ENCODE measurements at places on chromosomes 16 and 17. TPM values are rescaled to one million over a fixed set of nuclear protein-coding genes. Genes with fewer than 3 reads are reported as not detected.

- no peak overlapping the region for H3K27ac ChIP-seq
- no peak for DNase-seq
- H3K4me1 ChIP-seq: no peaks in the 10 kb centered on the region
- H3K27me3 ChIP-seq: peaks cover 18% of the 10 kb centered on the region
- no peak overlapping the region for H3K4me3 ChIP-seq
These were observed 85.5 kb downstream of the GSG1L start for GRCh38 chr16:27977966-27978365.

DNA sequence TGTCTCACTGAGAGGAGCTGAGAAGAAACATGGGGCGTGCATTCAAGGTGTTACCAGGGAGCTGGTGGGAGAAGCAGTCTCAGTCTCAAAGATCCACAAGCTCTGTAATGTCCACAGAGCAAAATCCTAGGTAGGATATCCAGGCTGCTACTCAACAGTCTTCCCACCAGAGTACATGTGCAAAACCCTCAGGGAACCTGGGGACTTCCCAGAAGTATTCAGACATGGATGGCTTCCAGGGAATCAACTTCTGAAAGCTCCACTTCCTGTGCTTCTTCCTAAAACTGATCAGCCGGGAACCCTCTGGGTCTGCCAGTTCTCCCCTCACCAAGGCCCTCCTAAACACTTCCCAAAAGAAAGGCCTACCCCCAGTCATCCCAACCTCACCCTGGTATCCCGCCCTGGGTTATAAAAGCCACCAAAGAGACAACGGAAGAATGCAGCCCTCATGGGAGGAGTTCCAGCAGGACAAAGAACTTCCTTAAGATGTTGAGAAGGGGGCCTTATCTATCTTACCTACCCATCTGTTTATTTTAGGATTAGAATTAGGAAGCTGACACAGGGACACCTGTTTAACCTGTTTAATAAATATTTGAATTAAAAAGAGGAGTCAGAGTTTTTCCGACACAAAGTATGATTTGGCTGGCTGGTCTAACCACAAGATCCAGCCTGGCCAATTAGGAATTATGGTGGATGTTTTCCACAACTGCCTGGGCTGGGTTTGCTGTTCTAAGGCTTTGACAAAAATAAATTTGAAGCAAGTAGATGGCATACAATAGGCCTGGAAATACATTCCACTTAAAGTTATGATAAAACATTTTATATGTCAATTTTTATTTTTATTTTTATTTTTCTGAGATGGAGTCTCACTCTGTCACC is 37.0 kb downstream of the CUEDC1 start:
- DNase-seq: no peak
- H3K27me3 ChIP-seq: no peaks in the 10 kb centered on the region
- peaks cover 47% of the 10 kb centered on the region for H3K4me1 ChIP-seq

The NEUROD2 gene
- total RNA-seq: not detected

GRCh38 chr17:39144416-39144840 is 7.0 kb downstream of the PLXDC1 start:
- no peaks in the 10 kb centered on the region for H3K4me1 ChIP-seq
- peaks cover 48% of the 10 kb centered on the region for H3K27me3 ChIP-seq
- H3K36me3 ChIP-seq: no peaks in the 10 kb centered on the region

The KRT31 gene
- total RNA-seq: not detected

GRCh38 chr17:44112284-44113280 is 10.9 kb downstream of the HDAC5 start:
- peaks cover 83% of the 10 kb centered on the region for H3K4me1 ChIP-seq
- H3K36me3 ChIP-seq: peaks cover 1% of the 10 kb centered on the region
- H3K4me3 ChIP-seq: peak overlapping the region; percentile 86
- no peaks in the 10 kb centered on the region for H3K27me3 ChIP-seq

DNA sequence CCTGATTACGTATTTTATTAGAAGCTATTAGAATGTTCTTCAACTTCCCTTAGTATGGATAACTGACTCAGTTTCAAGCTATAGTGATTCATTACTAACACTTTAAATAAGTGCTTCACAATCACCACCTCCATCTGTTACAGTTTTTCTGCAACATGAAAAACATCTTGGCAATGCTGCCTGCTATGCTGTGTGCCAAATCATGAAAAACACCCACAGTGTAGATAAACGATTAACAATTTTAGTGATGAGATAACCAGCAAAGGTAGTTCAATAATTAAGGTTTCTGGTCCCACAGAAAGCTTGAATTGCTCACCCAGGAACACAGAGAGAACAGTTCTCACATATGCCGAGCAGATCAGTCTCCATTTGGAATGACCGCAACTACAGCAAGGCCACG is 51.4 kb upstream of the SLC25A19 start:
- no peak overlapping the region for H3K27ac ChIP-seq
- H3K4me1 ChIP-seq: peaks cover 33% of the 10 kb centered on the region
- H3K36me3 ChIP-seq: no peaks in the 10 kb centered on the region

The KRTAP2-1 gene
- not detected for total RNA-seq

The CLEC3A gene
- not detected for total RNA-seq

DNA sequence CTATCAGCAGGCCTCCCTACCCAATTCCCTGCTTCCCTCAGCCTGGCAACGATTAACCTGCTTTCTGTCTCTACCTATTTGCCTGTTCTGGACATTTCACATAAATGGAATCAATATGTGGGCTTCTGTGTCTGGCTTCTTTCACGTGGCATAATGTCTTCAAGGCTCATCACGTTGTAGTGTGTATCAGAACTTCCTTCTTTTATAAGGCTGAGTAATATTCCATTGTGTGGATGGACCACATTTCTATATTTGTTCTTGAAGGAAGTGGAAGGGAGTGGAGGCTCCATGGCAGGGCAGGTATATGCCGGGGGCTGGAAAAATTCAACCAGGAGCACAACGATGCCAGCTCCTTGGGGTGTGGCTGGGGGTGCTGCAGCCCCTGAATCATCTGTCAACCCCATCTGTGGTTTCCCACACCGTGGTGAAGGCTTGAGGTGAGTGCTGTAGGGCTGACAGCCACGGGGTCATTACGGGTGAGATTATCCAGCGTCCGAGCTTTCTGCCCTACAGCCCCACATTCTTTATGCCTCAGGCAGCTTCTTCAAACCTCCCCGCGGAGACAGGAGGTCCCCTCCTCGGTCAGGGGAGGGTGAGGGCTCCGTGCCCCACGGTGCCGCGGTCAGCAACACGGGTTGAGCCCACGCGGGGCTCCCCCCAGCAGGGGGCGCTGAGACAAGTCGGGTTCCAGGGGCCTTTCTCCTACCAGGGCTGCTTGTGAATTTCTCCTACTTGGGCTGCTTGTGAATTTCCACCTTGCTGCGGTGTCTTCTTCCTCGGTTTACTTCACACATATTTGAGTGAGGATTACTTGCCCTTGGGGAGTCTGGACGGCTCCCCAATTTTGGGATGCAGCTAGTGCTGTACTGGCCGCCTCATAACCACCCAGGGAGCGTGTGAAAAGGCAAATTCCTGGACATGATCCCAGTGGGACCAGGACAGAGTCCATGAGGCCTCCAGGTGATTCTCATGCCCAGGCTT is 18.3 kb upstream of the WFIKKN2 start:
- H3K27ac ChIP-seq: no peak overlapping the region
- no peaks in the 10 kb centered on the region for H3K36me3 ChIP-seq
- no peak overlapping the region for H3K4me3 ChIP-seq
- no peaks in the 10 kb centered on the region for H3K27me3 ChIP-seq

- peaks cover 10% of the 10 kb centered on the region for H3K4me1 ChIP-seq
- H3K4me3 ChIP-seq: no peak overlapping the region
- H3K36me3 ChIP-seq: peaks cover 31% of the 10 kb centered on the region
- no peaks in the 10 kb centered on the region for H3K27me3 ChIP-seq
These were observed 13.1 kb downstream of the MKS1 start for GRCh38 chr17:58205936-58206335.

The C16orf89 gene
- 0.97 TPM for total RNA-seq

DNA sequence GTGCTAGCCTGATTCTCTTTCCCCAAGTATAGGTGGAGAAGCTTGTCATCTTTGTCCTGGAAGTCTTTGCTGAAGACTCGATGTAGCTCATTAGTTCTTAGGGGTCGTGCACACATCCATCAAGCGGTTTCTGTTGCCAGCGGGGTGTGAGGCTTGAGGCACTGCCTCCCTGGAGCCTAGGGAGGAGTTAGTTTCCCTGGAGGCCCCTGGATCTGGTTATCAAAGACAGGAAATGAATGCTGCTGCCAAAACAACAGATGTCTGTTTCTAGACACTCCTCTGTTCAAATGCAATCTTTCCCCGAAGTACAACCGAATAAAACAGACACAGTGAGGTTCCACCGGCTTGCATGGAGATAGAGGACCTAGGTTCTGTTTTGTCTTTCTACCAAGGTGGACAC is 17.5 kb downstream of the HS3ST4 start:
- H3K27me3 ChIP-seq: no peaks in the 10 kb centered on the region
- no peaks in the 10 kb centered on the region for H3K36me3 ChIP-seq
- H3K4me1 ChIP-seq: no peaks in the 10 kb centered on the region
- H3K27ac ChIP-seq: no peak overlapping the region
- no peak for DNase-seq

The NPTX1 gene
- total RNA-seq: not detected
